Hippocampal formation (tissue), 2 donors: ENCODE measurements at places on chromosomes 11 and 22.

GRCh38 chr11:118618115-118618990, 10.9 kb downstream of the PHLDB1 start:
- peak; percentile 82 for DNase-seq

DNA sequence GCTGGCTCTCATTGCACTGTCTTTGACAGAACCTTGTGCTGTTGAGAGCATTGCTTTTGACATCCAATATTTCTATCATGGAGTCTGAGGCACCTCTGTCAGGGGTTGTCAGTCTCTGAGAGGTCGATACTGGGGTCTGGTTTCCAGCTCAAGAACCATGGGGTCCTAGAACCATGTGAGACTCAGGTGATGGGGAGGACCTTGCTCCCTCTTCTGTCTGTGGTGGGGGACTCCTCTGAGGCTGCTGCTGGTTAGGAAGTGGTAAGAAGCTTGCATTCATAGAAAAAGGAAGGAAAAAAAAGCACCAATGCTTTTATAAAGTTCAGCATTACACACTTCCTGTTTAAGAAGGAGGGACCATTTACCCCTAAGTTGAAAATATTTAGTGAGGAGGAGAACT, 91.8 kb upstream of the CD44 start:
- DNase-seq: no peak

GRCh38 chr11:34250732-34251588, 106.8 kb downstream of the ABTB2 start:
- DNase-seq: no peak

- DNase-seq: no peak
Measured at GRCh38 chr22:45088576-45088975, 75.1 kb upstream of the NUP50 start.

- DNase-seq: no peak
Measured at GRCh38 chr22:21948390-21948789, 4.3 kb downstream of the PPM1F start.

GRCh38 chr11:120894202-120894985, 129.5 kb upstream of the TBCEL start:
- no peak for DNase-seq

- DNase-seq: no peak
Measured at GRCh38 chr11:70040869-70041501, 37.1 kb upstream of the ANO1 start.

DNA sequence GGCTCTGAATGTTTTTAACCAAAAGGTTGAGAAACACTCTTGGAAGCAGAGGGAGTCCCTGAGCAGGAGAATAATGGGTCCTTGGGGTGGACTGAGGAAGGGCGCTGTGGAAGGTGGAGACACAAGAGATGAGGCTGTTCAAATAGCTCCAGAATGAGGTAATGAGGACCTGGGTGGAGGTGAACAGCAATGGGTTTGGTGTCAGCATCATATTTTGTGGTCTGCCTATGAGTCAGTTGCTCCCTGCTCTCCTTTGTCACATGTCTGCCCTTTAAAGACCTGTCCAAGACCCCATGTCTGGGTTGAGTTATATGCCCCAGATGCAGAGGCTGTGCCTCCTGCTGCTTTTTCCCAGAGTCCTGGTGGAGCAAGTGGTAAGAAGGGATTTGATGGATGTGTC, 113.6 kb downstream of the BARX2 start:
- no peak for DNase-seq

DNA sequence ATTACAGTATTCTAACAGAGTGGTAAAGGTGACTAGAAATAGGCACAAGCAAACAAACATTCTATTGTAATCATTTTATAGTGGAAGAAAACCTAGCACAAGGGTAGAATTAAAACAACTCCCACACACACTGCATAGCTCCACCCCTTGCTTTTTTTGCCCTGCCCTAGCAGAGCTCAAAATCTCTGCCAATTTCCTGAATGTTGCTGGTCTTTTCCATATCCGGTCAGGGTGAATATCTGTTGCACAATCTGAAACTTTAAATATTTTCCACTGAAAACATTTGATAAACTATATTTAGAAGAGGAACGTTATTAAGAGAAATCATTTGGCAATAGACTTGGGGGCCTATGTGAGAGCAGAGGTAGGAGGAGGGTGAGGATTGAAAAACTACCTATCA, 2.7 kb downstream of the SPA17 start:
- no peak for DNase-seq

GRCh38 chr11:61335355-61335710, 2.3 kb downstream of the TKFC start:
- no peak for DNase-seq

- no peak for DNase-seq
Measured at GRCh38 chr22:17243524-17243923, 24.3 kb upstream of the ADA2 start.

GRCh38 chr22:17281026-17281425, 61.8 kb upstream of the ADA2 start:
- DNase-seq: no peak

DNA sequence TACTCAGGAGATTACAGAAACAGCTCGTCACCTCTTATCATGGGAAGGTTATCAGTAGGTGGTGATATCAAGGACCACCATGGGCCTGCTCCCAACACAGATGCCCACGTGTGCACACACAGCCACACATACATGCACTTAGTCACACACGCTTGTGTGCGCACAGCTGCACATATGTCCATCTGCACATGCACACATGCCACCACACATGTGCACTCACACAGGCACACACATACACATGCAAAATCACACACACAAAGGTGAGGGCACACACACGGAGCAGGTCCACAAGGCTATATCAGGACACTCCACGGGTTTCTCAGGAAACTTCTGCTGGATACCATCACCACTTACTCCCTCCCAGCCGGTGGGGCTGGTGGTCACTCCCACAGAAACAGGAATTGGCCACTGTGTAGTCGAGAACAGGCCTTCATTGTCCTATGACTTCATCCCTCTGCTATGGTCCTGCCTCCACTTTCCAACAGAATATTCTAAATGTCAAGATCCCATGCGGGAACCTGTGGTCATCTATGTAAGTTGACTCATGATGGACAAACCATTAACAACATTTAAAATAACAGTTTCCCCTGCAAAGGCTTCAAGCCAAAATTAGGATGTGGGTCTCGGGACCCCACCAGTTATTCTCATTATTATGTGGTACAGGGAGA, 2.2 kb downstream of the C11orf24 start:
- DNase-seq: no peak

DNA sequence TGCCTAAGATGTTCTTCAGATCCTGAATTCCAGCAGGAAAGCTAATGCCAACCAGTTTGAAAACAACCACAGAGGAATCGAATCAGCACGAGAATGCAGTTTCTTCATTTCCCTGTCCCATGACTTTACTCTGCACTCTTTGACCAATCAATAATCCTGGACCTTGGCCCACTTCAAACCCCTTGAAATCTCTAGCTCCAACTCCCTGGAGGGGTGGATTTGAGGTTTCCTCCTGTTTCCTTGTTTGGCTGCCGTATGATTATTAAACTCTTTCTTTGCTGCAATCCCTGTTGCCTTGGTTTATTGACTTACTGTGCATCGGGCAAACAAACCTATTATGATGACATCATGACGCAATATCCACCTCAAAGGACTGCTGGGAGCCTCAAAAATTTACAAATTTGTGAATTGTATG, 109.3 kb downstream of the FBXO7 start:
- no peak for DNase-seq

GRCh38 chr11:106889718-106890117, 128.6 kb downstream of the GUCY1A2 start:
- DNase-seq: no peak

DNA sequence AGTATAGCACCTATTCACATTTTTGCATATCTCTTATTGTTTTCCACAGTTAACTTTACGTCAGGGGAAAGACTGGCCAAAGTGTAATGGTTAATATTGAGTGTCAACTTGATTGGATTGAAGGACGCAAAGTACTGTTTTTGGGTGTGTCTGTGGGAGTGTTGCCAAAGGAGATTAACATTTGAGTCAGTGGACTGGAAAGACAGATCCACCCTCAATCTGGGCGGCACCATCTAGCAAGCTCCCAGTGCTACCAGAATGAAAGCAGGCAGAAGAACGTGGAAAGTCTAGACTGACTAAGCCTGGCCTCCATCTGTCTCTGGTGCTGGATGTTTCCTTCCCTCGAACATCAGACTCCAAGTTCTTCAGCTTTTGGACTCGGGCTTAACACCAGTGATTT, 1900.7 kb upstream of the RAG2 start:
- DNase-seq: no peak

GRCh38 chr22:45608763-45609180, 62.9 kb upstream of the ATXN10 start:
- no peak for DNase-seq

- DNase-seq: no peak
Measured at GRCh38 chr22:44361391-44362126, 48.8 kb upstream of the SHISAL1 start.

- DNase-seq: no peak
Measured at GRCh38 chr11:24683583-24683982, 186.7 kb downstream of the LUZP2 start.

DNA sequence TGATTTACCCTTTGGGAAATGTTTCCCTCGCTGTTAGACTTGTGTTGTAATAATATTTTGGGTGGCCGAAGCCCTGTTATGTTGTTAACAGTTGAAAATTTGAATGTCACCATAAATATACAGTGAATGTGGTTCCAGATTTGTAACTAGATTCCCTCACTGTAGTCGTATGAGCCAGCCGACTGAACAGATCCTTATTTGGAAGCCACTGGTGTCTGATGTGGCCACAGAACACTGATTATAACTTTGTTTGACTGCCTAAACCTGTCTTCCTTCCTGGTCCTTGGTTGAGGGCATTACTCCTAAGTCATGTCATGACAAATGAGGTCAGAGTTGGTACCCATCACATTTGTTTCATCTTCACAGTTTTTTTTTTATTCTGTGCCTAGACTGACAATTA, 45.4 kb downstream of the YAP1 start:
- no peak for DNase-seq

GRCh38 chr11:126344141-126345080, 11.1 kb upstream of the ST3GAL4 start:
- no peak for DNase-seq

- DNase-seq: no peak
Measured at GRCh38 chr22:28953976-28954880, 70.9 kb downstream of the ZNRF3 start.

- no peak for DNase-seq
Measured at GRCh38 chr11:43699870-43700269, 19.3 kb downstream of the HSD17B12 start.

GRCh38 chr11:849104-849824, 6.6 kb downstream of the TSPAN4 start:
- no peak for DNase-seq

GRCh38 chr22:48077699-48078098, 1315.2 kb downstream of the TBC1D22A start:
- no peak for DNase-seq

- no peak for DNase-seq
Measured at GRCh38 chr11:20355221-20356219, 8.0 kb upstream of the HTATIP2 start.

- peak; percentile 17 for DNase-seq
Measured at GRCh38 chr11:92224407-92225124, at the start of gene FAT3. Gene FAT3, plus strand, starts transcription at chr11:92224818. Its CDS starts 127,295 bp downstream, at chr11:92352113.

DNA sequence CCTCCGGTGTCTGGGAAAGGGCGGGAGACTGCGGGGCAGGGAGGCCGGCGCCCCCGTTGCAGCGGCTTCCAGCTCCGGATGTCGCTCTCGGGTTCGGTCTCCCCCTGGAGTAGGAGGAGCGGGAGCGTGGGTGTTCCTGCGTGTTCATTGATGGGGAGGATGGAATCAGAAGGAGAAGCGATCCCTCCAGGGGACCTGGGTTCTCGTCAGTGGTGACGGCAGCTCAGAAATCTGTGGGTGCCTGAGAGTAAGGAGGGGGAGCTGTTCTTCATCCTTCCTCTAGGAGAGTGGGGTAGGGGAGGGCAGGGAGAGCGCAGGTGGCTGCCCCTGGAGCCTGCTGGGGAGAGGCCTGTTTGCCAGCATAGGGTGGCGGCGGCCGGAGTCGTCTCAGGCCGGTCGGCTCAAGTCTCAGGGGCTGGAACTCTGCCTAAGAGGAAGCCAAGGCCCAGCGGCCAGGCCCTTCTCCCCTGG, 1.1 kb downstream of the UBASH3B start:
- no peak for DNase-seq

- peak; percentile 61 for DNase-seq
Measured at GRCh38 chr22:34105461-34106062, 185.3 kb upstream of the LARGE1 start.

- no peak for DNase-seq
Measured at GRCh38 chr22:48396785-48397530, 1430.7 kb downstream of the BRD1 start.

DNA sequence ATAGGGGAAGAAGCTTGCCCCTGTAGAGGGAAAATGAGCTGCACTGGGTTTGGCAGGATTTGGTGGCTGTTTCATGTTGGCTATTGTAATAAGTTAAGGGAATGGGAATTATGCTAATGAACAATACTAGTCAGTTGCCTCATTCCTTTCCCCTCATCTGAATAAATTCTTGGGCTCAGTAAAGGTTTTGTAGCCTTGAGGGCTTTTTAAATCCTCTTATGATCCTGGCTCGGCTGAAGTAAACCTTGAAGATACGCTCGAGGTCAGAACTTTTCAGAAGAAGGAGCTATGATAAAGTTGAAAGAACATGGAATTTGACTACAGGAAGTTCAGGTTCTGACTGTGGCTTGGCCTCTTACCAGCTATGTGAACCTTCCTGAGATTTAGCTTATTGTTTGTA, 448.7 kb downstream of the RAB38 start:
- DNase-seq: no peak
